DMS79 (cell line): ENCODE measurements at places on chromosomes 13 and 19.

DNA sequence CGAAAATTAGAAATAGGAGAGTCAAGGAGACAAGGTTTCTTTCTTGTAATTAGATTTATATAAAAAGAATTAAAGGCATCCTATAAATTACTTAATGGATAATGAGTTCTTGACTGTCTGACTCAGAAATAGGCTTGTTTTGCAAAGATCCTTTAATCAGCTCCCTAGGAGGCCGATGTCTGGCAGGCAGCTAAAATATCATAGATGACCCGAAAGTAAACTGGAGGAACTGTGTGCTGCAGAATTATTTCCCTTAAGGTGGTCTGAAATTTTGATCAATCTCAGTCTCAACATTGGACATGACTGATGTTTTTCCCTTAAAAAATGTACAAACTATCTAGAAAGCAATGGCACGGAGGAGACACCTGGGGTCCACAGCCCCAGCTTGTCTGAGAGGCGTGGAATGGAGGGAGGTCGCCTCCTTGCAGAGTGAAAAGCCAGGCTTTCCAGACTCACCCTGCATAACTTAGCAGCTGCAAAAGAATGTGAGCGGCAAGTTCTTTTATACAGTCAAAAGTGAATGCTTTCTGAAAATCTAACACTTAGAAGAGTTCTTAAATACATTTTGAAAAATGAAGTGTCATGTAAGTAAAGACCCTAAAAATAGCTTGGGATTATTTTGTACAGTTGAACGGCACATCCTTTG lies 44.8 kb downstream of the MBNL2 start:
- no peak for DNase-seq

GRCh38 chr19:2722541-2723344 lies 1.6 kb upstream of the DIRAS1 start:
- DNase-seq = no peak

- no peak for DNase-seq
Measured at GRCh38 chr19:33171916-33172359, 22.2 kb upstream of the LRP3 start.

GRCh38 chr19:38974624-38975213 lies 823 bp downstream of the FBXO17 start:
- DNase-seq = no peak

- DNase-seq = no peak
Measured at GRCh38 chr13:114101358-114102130, 30.9 kb downstream of the RASA3 start.

- DNase-seq = no peak
Measured at GRCh38 chr13:97120346-97120745, 101.8 kb upstream of the MBNL2 start.

GRCh38 chr19:45363861-45364459 lies 6.4 kb downstream of the ERCC2 start:
- DNase-seq = no peak

- no peak for DNase-seq
Measured at GRCh38 chr13:39020853-39021462, 16.9 kb downstream of the PROSER1 start.

- no peak for DNase-seq
Measured at GRCh38 chr19:31383553-31383952, 34.3 kb upstream of the TSHZ3 start.

- DNase-seq = no peak
Measured at GRCh38 chr19:30158067-30158892, 213.9 kb upstream of the ZNF536 start.

DNA sequence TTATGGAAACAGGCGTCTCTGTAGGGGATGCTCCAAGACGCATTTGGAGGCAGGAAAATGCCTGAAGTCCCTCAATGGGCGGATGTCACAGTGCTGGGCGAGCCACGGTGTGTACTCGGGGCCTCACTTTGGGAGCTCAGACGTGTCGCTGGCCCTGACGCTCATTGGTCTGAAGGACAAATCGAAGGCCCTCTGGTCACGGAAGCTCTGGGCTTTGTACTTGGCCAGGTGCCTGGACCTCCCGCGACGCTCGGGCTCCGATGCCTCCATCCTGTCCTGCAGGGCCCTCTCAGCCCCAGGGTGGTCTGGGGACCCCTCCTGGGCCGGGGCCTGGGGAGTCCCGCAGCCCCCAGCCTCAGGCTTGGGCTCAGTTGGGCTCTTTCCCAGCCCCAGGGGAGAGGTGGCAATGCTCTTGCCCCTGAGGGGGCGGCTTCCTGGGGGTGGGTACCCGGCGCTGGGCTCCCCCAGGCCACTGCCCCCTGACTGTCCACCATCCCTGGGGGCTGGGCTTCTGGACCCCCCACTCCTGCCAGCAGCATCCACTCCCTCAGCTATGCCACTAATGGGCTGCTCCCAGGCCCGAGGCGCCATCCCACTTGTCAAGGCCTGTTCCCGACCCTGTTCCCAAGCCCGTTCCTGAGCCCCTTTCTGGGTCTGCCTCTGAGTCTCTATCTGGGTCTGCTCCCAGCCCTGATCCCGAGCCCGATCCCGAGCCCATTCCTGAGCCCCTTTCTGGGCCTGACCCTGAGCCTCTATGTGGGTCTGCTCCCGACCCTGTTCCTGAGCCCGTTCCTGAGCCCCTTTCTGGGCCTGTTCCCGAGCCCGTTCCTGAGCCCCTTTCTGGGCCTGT lies 39.5 kb upstream of the GRTP1 start:
- DNase-seq = no peak

- no peak for DNase-seq
Measured at GRCh38 chr13:103941506-103942140, 875.4 kb upstream of the SLC10A2 start.

DNA sequence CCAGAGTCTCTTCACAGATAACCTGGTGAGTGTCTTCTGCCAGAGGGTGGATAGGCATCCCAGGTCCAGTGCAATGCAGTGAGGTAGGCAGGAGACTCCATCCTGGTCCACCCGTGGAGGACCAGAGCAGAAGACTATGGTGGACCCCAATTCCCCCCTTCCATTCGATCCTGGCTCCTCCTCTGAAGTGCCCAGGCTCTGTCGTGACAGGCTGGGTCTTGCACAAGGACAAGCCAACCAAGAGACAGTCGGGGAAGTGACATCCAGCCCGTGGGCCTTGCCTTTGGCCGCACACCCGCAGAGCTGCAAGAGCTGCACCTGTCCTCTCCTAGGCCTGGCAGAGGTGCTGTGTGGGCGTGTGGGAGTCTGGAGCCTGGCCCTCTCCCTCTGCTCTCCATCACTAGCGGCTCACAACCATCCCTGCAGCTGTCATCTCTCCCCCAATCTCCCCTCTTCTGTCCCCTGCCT lies 3.1 kb downstream of the ZNF784 start:
- no peak for DNase-seq

DNA sequence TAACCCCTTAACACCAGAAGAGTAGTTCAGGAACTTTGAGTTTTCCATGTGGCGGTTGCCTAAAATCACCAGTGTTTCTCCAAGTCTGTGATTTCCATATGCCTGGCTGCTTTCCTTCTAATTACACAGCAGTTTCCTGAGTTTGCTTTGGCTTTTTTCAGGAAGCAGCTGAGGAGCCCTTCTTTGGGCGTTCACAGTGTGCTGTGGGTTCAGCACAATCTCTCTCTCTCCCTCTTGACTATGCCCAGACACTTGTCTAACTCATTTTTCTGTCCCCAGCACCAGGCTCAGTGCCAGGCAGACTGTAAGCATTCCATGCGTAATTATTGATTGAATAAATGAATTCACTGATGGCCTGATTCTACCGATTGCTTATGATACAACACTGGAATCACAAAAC lies 19.7 kb downstream of the SCEL start:
- no peak for DNase-seq

DNA sequence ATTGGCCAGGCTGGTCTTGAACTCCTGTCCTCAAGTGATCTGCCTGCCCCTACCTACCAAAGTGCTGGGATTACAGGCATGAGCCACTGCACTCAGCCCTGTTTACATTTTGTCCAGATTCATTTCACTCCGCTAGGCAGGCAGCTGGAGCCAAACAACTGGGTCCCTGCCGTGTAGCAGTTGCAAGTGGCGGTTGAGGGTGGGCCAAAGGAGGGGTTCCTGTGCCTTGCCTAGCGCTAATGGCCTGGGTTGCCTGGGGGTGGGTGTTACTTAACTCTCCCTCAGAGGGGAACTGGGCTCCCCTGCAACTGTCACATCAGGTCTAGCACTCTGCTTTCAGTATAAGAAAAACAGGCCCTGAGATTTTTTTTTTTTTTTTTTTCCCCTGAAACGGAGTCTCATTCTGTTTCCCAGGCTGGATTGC lies 7.4 kb downstream of the ACP5 start:
- no peak for DNase-seq

DNA sequence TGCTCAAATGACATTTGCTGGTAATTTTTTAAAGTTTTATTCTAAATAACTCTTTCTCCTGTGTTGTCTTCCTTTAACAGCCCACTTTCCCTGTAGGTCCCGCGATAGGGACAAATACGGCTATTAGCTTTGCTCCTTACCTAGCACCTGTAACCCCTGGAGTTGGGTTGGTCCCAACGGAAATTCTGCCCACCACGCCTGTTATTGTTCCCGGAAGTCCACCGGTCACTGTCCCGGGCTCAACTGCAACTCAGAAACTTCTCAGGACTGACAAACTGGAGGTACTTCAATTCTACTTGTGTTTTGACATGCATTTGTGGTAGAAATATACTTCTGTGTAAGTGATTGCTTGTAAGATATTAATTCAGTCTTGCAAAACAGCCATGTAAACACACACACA lies 91.0 kb upstream of the RAP2A start:
- no peak for DNase-seq

DNA sequence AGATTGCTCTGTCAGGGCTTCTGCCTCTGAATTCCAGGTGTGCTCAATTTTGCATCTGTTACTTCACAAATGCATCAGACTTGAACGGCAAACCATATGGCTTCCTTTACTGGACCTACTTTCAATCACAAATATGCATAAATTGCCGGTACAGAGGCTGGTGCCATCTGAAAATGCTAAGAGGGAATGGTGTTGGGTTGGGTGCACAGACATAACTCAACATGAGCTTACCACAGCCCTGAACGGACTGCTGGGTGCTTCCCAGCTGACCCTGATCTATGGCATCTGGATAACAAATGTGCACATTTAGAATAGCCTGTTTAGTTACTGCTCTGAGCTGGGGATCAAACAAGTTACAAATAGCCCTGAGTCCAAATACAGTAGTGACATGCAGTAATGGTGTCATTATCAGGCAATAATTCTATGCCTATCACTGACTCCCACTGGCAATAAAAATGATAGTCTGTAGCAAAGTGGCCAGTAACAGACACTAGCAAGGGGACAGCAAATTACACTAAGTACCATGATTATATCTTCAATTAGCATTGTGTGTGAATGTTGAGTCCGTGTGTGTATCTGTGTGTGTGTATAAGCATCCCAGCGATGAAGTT lies 927.3 kb downstream of the DIAPH3 start:
- DNase-seq = no peak

- no peak for DNase-seq
Measured at GRCh38 chr13:50744116-50744660, 99.3 kb downstream of the DLEU7 start.

- peak; percentile 11 for DNase-seq
Measured at GRCh38 chr19:45474606-45475521, 7.1 kb downstream of the FOSB start.

DNA sequence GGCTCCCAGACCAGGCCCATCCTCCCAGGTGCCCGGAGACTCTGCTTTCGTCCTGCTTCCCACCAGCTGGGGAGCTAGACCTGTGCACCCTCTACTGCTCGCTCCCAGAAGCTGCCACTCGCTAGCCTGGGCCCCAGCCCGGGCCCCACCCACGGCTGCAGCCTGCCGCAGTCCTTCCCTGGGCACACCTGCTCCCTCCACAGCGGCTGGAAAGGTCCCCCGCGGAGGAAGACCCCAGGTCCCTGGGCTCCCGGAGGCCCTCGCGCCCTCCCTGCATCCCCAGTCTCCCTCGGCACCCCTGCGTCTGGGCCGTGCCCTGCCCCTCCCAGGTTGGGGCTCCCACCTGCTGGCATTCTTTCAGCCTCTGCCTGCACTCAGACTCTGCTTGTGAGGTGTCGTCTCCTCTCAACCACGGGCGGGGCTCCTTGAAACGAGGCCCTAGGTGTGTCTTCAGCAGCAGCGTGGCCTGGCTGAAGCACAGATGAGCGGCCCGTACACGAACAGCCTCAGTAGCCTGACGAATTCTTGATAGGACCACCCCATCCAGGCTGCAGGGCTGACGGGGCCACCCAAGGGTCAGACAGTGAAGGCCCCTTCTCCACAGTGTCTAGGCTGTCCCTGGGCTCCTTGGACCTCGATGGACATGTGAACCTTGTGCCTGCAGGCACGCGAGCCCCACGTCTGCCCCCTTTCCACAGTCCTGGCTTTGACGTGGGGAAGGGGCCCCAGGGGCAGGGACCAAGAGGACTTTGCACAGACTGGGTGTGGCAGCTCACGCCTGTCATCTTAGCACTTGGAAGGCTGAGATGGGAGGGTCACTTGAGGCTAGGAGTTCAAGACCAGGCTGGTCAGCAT lies 27.9 kb downstream of the DOT1L start:
- no peak for DNase-seq

DNA sequence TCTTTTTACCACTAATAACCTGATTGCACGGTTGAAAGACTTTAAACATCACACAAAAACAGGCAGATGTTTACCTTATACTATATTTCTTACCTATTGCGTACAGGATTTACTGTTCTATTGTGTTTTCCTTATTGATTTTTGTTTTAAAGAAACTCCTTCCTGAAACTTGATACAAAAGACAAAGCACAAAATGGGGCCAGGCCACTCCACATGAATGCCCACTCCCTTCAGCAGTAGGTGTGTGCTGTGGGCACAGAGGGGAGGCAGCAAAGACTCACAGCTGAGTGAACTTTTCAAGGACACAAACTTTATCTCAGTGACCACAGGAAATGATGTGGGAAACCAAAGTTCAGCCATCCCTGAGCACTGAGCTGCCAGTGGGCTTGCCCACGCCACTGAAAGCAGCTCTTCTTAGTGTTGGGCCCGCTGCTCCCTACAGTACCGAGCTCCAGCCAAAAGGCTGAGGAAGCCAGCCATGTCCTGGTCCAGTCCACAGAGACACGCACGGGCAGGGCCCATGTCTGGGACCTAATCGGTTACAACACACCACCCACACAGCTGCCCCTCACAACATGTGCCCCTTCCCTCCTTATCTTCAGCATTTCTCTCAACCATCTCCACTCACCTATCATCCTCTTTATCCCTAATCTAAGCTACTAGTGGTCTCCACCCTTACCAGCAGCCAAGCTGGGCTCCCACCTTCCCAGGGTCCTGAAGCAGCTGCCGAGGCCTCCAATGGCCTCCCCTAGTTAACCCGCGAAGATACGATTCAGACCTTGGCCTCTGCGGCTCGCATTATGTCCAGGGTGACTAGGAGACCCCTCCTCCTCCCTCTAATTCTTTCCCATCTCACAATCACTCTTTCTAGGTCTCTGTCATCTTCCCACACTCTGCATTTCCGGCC lies 39.5 kb downstream of the ATP7B start:
- DNase-seq = no peak

GRCh38 chr13:48561466-48562235 lies 28.8 kb upstream of the RCBTB2 start:
- DNase-seq = no peak

GRCh38 chr13:51175639-51176038 lies 46.6 kb upstream of the FAM124A start:
- DNase-seq = no peak

DNA sequence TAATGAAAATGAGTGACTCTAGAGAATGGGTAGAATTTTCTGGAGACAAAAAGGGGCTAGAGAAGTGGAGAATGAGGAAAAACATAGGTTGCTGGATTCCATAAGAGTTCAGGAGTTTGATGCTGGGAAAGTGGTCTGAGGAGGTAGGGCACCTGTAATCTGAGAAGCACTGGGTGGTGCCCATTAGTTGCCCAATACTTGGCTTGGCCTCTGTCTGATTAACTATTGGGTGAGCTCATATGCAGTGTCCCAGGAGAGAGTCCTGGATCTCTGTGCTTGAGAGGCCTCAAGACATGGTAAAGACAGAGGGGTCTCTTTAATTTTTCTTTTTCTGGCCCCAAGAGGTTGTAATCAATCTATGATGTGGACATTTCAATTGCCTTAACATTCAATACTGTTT lies 390.1 kb downstream of the TDRD3 start:
- DNase-seq = no peak
